ENCODE measurements at places on chromosomes 6 and 20.

- H3K27me3 ChIP-seq, result peaks cover 38% of the 10 kb centered on the region
- no peaks in the 10 kb centered on the region for H3K4me1 ChIP-seq
- DNase-seq, result no peak
- H3K4me3 ChIP-seq, result no peak overlapping the region
- H3K36me3 ChIP-seq, result no peaks in the 10 kb centered on the region
Measured at GRCh38 chr20:63150911-63151531, 64.9 kb downstream of the YTHDF1 start.

DNA sequence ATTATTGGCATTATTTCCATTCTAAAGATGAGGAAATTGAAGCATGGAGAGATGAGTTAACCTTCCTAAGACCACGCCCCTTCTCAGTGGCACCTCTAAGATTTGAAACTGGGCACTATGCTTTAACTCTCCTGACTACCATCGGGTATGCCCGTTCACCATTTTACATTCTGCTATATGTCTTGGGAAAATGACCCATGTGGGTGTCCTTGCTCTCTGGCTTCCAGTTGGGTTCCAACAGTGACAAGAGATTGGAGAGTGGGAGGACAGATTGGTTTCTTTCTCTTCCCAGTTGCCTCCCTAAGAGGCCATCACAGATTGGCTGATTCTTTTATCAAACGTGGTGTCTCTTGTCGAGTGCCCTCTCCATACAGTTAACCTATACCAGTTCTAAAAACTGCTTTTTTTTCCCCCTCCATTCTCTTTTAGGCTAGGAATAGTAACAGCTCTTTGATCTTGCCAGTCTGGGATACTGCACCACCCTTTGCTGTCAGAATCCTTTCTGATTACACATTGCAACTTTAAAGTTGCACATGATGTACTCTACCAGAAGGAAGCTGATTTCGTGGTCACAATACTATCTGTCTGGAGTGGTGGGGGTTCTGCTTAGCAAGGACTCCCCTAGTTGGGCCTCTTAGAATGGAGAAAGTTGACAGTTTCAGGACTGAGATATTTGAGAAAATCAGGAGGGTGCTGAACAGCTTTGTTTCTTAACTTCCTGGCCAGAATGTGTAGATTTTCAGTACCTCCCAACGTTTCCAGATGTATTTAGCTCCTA is 88.0 kb upstream of the ELOVL5 start:
- H3K36me3 ChIP-seq, result no peaks in the 10 kb centered on the region
- no peak overlapping the region for H3K4me3 ChIP-seq
- peaks cover 2% of the 10 kb centered on the region for H3K4me1 ChIP-seq
- H3K27ac ChIP-seq, result no peak overlapping the region
- H3K27me3 ChIP-seq, result no peaks in the 10 kb centered on the region
- DNase-seq, result peak; percentile 65

DNA sequence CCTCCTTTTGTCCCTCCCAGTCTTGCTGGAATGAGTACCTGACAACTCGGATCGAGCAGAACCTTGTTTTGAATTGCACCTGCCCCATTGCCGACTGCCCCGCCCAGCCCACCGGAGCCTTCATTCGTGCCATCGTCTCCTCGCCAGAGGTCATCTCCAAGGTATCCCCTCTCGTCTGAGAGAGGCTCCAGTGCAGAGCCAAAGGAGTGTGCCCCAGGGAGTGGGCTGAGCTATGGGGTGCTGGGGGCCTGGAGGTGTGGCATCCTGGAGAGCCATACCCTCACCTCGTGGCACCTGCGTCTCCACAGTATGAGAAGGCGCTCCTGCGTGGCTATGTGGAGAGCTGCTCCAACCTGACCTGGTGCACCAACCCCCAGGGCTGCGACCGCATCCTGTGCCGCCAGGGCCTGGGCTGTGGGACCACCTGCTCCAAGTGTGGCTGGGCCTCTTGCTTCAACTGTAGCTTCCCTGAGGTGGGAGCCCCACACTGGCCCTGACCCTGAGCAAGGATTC is 8.8 kb downstream of the DNPH1 start:
- H3K36me3 ChIP-seq, result peaks cover 75% of the 10 kb centered on the region
- no peaks in the 10 kb centered on the region for H3K27me3 ChIP-seq
- H3K27ac ChIP-seq, result no peak overlapping the region
- H3K4me3 ChIP-seq, result no peak overlapping the region

DNA sequence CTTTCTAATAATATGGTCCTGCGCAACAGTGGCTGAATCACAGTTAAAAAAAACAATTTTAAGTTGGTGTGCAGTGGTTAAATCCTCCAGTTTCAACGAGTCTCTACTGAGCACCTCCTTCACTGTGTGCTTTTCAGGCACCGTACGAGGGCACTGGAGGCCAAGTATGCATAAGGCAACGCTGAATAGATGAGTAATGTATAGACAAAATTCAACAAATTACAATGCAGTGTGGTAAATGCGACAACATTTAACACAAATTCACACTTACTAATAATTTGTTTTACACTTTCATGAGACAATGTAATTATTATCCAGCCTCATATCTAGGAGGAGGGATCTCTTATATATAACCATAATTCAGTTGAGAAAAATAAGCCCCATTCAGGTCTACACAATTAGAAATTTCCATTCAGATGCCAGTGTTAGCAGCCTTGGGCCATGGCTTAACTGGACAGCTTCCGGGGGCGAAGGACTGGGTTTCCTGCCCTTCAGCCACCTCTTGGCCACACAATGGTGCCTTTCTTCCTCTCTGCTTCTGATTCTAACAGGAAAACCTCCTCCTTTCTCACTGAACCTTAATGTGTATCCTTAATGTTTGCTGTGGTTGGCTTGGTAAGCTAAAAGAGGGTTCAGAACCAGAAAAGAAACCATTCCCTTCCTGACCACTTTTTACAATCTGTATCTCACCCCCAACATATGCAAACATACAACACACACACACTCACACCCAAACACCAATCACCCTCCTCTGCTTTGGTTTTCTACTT is 51.9 kb downstream of the B4GALT5 start:
- H3K27me3 ChIP-seq, result no peaks in the 10 kb centered on the region
- DNase-seq, result no peak
- H3K36me3 ChIP-seq, result no peaks in the 10 kb centered on the region

GRCh38 chr6:160891690-160892089 is 99.9 kb upstream of the MAP3K4 start:
- H3K4me1 ChIP-seq, result no peaks in the 10 kb centered on the region
- no peak for DNase-seq
- no peaks in the 10 kb centered on the region for H3K36me3 ChIP-seq
- no peaks in the 10 kb centered on the region for H3K27me3 ChIP-seq
- H3K27ac ChIP-seq, result no peak overlapping the region

GRCh38 chr6:89604653-89605052 is 33.9 kb downstream of the LYRM2 start:
- H3K4me1 ChIP-seq, result no peaks in the 10 kb centered on the region
- no peak for DNase-seq
- H3K4me3 ChIP-seq, result no peak overlapping the region
- H3K27ac ChIP-seq, result no peak overlapping the region
- H3K27me3 ChIP-seq, result no peaks in the 10 kb centered on the region

DNA sequence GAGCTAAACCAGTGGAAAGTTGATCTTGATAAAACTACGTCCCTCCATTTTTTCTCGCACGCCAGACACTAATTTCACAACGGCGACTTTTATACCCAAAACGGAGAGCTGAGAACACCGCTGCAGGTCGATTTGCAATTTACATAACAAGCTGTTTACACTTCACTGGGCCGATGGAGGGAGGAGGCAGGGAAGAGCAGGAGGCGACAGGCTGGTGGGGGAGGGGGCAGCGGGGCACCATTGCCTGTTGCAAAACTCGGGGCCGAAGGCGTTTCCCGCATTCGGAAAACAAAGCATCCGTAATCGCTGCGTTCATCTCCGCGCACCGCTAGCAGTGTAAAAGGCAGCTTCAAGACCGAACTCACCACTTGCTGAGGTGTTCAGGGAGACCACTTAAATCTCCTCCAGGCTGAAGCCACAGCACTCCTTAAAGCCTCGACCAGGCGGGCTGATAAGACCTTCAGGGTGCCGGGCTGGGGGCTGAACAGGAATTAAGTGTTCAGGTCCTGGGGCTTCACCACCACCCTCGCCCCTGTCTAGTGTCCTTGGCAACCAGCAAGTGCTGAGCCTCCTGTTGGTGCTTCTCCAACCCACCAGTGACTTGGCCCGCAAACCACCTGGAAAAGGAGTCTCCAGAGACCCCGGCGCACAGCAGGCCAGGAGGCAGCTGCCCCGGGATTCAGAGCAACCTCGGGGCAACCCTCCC is 2.0 kb upstream of the FOXC1 start:
- no peak for DNase-seq
- no peak overlapping the region for H3K27ac ChIP-seq

DNA sequence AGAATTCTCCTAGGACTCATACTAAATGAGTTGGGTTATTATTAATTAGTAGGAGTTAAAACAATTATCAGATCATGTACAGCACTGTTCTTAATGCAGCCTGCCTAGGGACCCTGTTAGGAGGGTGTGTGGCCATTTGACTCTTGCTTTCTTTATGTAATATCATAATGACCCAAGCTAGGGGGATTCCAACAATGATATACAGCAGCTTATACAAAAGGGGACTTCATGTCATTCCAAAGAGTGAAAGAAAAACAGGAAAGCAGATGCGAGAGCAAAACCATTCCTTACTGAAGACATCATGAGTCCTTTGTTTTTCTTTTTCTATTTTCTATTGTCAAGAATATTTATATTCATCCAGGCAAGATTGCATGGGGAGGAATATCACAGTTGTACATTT is 455.2 kb downstream of the PLCB1 start:
- H3K27me3 ChIP-seq, result no peaks in the 10 kb centered on the region
- no peak overlapping the region for H3K4me3 ChIP-seq
- no peaks in the 10 kb centered on the region for H3K4me1 ChIP-seq
- no peaks in the 10 kb centered on the region for H3K36me3 ChIP-seq
- H3K27ac ChIP-seq, result no peak overlapping the region

GRCh38 chr6:139525415-139525814 is 151.0 kb upstream of the CITED2 start:
- H3K36me3 ChIP-seq, result no peaks in the 10 kb centered on the region
- H3K27ac ChIP-seq, result no peak overlapping the region
- no peaks in the 10 kb centered on the region for H3K4me1 ChIP-seq
- H3K27me3 ChIP-seq, result no peaks in the 10 kb centered on the region
- no peak overlapping the region for H3K4me3 ChIP-seq
- DNase-seq, result no peak

- H3K36me3 ChIP-seq, result no peaks in the 10 kb centered on the region
- no peak overlapping the region for H3K27ac ChIP-seq
- DNase-seq, result no peak
- H3K27me3 ChIP-seq, result peaks cover 56% of the 10 kb centered on the region
- no peak overlapping the region for H3K4me3 ChIP-seq
- H3K4me1 ChIP-seq, result no peaks in the 10 kb centered on the region
Measured at GRCh38 chr6:106442395-106442794, 81.9 kb downstream of the CRYBG1 start.

GRCh38 chr20:3738111-3739053 is 5.9 kb downstream of the HSPA12B start:
- DNase-seq, result no peak
- H3K27ac ChIP-seq, result no peak overlapping the region
- no peaks in the 10 kb centered on the region for H3K36me3 ChIP-seq
- H3K27me3 ChIP-seq, result peaks cover 20% of the 10 kb centered on the region

GRCh38 chr6:70379473-70380013 is 33.8 kb upstream of the FAM135A start:
- H3K36me3 ChIP-seq, result no peaks in the 10 kb centered on the region
- no peak overlapping the region for H3K4me3 ChIP-seq
- H3K4me1 ChIP-seq, result peaks cover 5% of the 10 kb centered on the region

GRCh38 chr20:42740226-42740870 is 449.4 kb downstream of the PTPRT start:
- no peak overlapping the region for H3K4me3 ChIP-seq
- no peak for DNase-seq
- no peaks in the 10 kb centered on the region for H3K4me1 ChIP-seq
- no peak overlapping the region for H3K27ac ChIP-seq

- no peak for DNase-seq
- no peaks in the 10 kb centered on the region for H3K36me3 ChIP-seq
- no peaks in the 10 kb centered on the region for H3K27me3 ChIP-seq
- no peak overlapping the region for H3K27ac ChIP-seq
Measured at GRCh38 chr6:20252311-20252710, 40.0 kb upstream of the MBOAT1 start.

DNA sequence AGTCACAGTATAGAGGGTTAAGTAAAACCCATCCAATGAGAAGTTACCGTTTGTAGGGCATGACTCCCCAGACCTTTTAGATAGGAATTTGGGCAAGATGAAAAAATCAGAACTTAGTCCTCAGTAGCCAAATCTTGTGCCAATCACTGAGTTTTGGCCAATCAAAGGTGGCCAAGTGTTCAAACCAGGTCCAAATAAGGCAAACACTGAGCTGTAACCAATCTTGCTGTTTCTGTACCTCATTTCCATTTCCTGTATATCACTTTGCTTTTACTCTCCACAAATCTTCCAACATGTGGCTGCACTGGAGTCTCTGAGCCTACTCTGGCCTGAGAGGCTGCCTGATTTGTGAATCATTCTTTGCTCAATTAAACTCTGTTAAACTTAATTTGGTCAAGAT is 81.8 kb upstream of the GPR6 start:
- no peak overlapping the region for H3K4me3 ChIP-seq
- H3K36me3 ChIP-seq, result no peaks in the 10 kb centered on the region
- H3K4me1 ChIP-seq, result no peaks in the 10 kb centered on the region
- no peaks in the 10 kb centered on the region for H3K27me3 ChIP-seq
- DNase-seq, result no peak

DNA sequence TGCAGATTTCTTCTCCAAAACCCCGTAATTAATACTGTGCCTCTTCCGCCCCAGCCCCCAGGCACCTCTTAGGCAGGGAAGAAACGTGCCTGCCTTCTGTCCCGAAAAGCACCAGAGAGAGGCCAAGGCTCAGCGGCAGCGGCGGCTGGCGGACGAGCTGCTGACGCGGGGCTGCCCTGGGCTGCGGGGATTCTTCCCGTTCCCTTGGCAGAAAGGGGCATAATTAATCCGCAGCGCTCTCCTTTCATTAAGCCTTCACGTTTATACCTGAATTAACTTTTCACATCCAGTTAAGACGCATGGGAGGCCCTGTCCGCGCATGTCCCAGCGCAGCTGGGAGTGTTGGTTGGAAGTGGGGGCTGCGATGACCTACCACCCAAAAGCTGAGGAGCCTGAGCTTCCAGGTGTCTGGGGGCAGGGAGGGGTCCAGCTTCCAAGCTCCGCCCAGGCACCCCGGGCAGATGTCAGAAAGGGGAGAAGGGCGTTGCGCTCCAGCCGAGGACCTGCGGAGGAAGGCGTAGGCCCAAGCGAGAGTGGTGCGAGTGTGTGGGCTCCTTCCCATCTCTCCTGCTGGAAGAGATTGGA is 167.4 kb upstream of the LRFN2 start:
- no peaks in the 10 kb centered on the region for H3K36me3 ChIP-seq
- no peak overlapping the region for H3K27ac ChIP-seq
- DNase-seq, result no peak
- H3K4me1 ChIP-seq, result no peaks in the 10 kb centered on the region
- no peak overlapping the region for H3K4me3 ChIP-seq

- no peak overlapping the region for H3K4me3 ChIP-seq
- peaks cover 2% of the 10 kb centered on the region for H3K4me1 ChIP-seq
- no peak overlapping the region for H3K27ac ChIP-seq
- DNase-seq, result no peak
- H3K36me3 ChIP-seq, result no peaks in the 10 kb centered on the region
Measured at GRCh38 chr6:133817460-133818047, 71.4 kb upstream of the TCF21 start.
